Gastroesophageal sphincter (tissue), 4 donors: ENCODE measurements at places on chromosomes 6 and 20. TPM values are rescaled to one million over a fixed set of nuclear protein-coding genes. Genes with fewer than 3 reads are reported as not detected.

GSTA2 gene
- total RNA-seq: not detected

DNA sequence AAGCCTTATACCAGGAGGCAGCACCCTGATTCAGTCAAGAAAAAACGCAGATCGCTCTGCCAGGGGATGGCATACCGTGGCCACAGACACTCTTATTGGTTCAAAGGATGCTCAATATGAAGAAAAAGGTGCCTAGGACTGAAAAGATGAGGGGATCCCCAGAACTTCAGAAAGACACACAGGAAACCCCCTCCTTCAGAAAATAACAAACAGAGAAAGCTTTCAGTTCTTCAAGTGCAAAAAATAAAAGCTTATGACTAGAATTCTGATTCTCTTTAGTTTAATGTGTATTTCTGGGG lies 17.7 kb upstream of the MYB start:
- no peak for ATAC-seq

SAMHD1 gene
- 543 TPM for total RNA-seq

PHF20 gene
- 42.0 TPM for total RNA-seq

GRCh38 chr6:136236466-136237293 lies 13.4 kb downstream of the MTFR2 start:
- ATAC-seq: no peak
